HFF-Myc (cell line): ENCODE measurements at places on chromosomes 4 and X.

DNA sequence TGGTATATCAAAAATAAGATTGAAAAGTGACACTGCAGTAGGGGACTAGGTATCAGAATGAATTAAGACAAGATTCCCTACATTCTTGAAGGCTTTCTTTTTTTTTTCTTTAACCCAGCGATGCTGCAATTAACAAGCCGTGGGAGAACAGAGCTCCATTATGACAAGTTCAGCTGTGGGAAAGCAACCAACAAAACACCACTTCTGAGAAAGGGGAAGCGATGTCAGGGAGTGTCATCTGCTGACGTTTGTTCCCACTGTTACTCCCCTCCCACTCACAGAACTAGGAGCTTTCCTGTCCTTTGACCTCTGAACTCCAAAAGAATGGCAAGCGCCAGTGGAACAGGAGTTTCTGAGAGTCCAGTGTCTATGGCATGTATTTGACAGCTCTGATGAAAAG, 90.2 kb upstream of the SLITRK2 start:
- DNase-seq: no peak

- no peak for DNase-seq
Observed at GRCh38 chr4:152431784-152432183, 104.1 kb downstream of the FBXW7 start.

GRCh38 chrX:133654811-133655210, 239.5 kb upstream of the GPC4 start:
- no peak for DNase-seq

DNA sequence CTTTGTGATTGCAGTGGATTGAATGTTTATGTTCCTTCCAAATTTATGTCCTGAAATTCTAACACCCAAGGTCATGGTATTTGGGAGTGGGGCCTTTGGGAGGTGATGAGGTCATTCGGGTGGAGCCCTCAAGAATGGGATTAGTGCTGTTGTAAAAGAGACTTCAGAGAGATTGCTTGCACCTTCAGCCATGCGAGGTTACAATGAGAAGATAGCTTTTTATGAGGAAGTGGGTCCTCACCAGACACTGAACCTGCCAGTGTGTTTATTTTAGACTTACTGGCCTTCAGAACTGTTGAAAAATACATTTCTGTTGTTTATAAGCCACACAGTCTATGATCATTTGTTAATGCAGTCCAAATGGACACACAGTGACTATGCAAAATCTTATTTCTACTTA, 161.0 kb upstream of the GPRIN3 start:
- DNase-seq: no peak

- no peak for DNase-seq
Observed at GRCh38 chr4:120446051-120446567, 379.5 kb upstream of the MAD2L1 start.
